ENCODE measurements at places on chromosomes 1 and 21.

GRCh38 chr1:113109908-113110554 lies 37.0 kb downstream of the LRIG2 start:
- no peak for DNase-seq

DNA sequence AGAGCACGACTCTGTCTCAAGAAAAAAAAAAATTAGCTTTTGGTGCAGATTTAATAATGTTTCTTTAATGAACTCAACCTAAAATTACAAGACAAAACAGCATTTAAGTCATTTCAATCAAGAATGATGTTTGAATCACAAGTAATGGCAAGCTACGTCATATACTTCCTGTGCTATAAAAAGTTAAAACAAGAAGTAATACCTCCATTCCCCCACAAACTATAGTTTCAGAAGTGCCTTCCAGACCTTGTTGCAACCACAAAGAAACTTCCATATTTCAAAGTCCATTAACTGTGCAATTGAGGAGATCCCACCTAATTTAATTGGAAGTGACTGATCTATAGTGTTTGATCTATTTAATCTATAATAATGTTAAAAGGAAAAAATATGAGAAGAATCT lies 15.1 kb downstream of the NRDC start:
- no peak for DNase-seq

DNA sequence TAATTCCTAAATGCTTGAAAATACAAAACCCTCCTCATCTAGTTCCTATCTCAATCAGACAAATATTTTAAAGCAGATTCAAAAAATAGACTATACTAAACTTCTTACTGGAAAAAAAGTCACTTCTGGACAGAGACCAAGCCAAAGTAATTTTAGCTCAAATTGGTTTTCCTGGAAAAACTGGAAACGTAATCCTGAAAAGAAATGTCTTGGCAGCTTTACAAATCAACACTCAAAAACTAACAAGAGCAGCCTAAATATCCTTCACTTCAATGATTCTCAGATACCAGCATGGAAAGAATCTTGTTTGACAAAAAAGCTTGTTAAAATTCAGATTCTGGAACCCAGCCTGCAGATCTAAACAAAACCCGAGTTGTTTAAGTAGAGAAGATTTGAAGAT lies 9.1 kb upstream of the GPR88 start:
- DNase-seq = no peak

- DNase-seq = no peak
Measured at GRCh38 chr1:54377040-54377691, 29.0 kb downstream of the SSBP3 start.

GRCh38 chr1:232221802-232222499 lies 408.0 kb downstream of the SIPA1L2 start:
- no peak for DNase-seq

DNA sequence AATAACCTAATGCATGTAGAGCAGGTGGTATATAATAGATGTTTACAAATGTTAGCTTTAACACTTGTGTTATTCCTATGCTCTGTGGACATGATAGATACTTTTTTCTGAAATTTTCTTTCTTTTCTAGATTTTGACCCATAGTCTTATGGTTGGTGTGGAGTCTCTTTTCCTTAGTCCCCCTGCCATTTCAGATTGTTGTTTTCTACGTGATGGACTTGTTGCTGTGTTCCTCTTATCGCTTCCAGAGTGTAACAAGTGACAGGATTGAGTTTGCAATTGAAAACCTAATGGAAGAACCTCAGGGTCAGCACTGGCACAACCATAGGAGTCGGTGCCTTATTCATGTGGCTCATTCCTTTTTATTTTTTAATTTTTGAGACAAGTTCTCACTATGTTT lies 136.4 kb downstream of the HHAT start:
- no peak for DNase-seq

- no peak for DNase-seq
Measured at GRCh38 chr1:21869620-21870121, 57.6 kb downstream of the LDLRAD2 start.

DNA sequence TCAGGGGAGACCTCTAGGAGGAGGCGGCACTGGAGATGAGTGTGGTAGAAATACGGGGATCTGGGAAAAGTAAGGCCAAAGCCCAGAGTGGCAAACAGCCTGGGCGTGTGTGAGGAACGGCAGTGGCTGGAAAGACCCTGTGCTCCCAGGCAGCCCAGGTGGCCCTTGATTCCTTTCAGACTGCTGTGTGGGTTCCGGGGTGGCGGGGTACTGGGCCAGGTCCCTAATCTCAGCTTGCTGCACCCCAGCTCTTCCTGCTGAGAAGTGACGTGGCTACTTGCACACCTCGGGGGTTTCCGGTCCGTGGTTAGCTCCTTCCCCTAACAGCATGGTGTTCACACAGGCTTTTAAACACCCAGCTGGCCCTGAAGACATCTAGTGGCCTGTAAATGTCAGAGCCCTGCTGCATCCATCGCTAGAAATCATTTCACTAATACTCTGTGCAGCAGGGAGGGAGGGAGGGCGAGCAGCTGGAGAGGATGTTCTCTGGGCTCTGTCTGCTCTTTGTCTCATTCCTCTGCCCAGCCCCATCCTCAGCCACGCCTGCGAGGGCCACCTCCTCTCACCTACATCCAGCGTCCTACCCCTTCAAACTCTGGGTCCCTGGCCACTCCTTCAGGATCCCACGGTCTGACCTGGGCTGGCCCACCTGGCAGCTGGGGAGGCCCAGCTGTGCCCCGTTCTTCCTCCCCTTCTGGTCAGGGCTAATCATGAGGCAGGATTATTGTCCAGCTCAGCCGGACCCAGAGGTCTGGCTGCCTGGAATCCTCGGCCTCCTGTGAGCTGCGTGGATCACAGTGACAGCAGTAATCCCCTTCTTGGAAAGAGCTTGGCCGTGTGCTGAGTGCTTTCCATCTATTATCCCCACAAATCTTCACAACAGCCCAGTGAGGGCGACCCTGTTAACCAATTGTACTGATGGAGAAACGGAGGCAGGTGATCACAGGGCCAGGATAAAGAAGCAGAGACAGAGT lies 7.2 kb downstream of the ZDHHC18 start:
- peak; percentile 62 for DNase-seq

- DNase-seq = no peak
Measured at GRCh38 chr1:10308001-10308400, 90.9 kb upstream of the PGD start.

GRCh38 chr1:188499690-188500089 lies 1670.9 kb downstream of the PLA2G4A start:
- no peak for DNase-seq

DNA sequence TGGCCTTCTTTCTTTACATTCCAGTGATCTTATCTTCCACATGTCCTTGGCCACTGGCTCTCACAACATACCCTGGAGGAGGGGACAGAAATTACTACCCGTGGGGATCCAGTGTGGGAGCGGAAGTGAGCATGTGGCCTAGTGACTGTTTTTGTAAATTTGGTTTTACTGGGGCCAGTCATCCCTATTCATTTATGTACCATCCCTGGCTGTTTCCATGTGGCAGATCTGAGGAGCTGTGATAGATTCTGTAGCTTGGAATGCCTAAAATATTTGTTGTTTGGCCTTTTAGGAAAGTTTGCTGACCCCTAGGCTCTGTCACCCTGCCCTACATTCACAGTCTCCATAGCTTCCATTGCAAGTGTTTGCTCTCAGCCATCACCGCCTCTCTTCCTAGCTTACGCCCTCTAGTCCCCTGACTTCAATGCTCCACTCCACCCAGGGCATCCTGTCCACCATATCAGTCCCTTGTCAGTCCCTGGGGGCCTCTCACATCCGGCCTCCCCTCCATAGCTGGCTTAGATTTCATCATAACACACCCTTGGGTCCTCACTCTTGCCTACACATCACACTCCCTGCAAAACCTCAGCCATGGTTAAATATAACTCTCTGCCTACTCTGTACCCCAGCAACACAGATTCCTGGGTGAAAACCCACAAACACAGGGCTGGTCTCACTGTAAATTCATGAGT lies 25.8 kb downstream of the DHCR24 start:
- no peak for DNase-seq

DNA sequence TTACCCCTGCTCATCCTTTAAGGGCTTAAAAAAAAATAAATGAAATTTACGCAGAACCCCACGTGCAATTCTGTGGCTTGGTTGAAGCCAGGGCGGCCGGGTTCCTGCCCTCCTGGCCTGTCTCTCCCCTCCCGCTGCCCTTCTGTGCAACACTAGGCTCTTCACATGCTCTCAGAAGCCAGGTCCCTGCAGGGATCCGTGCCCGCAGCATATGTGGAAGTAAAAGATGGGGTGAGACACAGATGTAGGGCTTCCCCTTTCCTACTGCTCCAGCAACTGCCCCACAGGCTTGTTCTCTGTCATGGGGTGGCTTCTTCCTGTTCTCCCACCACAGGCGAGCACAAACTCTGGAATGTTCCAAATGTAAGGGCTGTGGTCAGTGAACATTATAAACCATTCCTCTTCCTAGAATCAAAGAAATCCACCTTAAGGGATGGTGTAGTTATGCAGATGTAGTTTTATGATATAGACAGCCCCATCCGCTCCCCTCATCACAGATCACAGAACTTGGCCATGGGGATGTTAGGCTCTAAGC lies 535.4 kb downstream of the KIF26B start:
- DNase-seq = no peak

DNA sequence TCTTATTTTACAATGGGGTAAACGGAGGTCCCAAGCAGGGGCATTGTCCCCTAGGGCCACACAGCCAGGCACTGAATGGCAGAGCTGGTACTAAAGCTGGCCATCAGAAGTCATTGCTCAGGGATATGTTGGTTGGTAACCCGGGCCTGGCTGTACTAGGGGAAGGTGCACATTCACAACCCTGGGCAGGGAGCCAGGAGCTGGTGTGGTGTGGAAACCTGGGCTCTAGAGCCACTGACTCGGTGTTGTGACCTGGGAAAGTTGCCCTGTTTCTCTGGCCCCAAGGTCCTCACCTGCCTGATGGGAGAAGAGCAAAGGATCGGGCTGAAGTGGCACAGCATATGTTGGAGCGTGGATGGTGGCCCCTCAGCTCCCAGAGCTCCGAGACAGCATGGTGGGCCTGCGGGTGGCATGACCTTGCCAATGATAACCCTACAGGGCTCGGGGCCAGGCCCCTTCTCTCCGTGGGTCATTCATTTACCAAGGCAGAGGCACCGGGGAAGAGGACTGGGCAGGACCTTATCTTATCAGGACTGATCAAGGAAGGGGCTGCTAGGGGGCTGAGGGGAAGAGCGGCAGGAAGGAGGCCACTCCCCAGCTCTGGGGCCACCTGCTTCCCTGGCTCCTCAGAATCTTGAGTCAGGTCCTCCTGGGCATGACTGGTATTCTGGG lies 274.1 kb downstream of the TRABD2B start:
- DNase-seq = no peak

- no peak for DNase-seq
Measured at GRCh38 chr1:6475381-6476133, 9.6 kb upstream of the TNFRSF25 start.

DNA sequence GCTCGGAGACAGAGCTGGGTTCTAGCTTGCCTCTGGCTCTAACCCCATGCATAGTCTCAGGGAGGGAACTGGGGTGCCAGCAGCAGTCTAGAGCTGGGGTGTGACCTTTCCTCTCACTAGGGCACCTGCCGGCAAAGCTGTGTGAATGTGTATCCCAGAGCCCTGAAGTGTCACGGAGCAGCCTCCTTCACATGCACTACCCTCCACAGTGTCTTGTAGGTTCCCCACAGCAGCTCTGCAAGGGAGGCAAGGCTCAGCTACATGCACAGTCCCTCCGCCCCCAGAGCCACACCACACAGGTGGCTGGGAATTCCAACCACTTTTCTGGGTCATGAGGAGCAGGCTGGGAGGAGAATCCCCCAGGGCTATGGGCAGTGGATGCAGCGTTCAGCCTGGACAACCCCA lies 7.7 kb upstream of the HPCA start:
- DNase-seq = no peak

- no peak for DNase-seq
Measured at GRCh38 chr1:221907166-221907932, 165.5 kb upstream of the DUSP10 start.

DNA sequence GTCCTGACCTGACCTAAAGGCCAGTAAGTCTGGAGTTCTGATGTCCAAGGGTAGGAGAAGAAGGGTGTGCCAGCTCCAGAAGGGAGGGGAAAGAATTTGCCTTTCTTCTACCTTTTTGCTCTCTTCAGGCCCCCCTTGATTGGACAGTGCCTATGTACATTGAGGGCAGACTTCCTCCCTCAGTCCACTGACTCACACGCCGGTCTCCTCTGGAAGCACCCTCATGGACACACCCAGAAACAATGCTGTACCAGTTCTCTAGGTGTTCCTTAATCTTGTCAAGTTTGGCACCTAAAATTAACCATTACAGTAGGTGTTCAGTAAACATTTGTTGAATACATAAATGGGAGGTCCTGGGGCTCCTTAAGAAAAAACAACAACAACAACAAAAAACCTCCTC lies 51.0 kb upstream of the POU2F1 start:
- no peak for DNase-seq

- no peak for DNase-seq
Measured at GRCh38 chr1:195934817-195935553, 673.3 kb downstream of the KCNT2 start.

- peak; percentile 52 for DNase-seq
Measured at GRCh38 chr1:110674337-110675059, at the start of gene KCNA3. Gene KCNA3, minus strand, starts transcription at chr1:110674940. Its CDS starts 131 bp downstream, at chr1:110674809.

DNA sequence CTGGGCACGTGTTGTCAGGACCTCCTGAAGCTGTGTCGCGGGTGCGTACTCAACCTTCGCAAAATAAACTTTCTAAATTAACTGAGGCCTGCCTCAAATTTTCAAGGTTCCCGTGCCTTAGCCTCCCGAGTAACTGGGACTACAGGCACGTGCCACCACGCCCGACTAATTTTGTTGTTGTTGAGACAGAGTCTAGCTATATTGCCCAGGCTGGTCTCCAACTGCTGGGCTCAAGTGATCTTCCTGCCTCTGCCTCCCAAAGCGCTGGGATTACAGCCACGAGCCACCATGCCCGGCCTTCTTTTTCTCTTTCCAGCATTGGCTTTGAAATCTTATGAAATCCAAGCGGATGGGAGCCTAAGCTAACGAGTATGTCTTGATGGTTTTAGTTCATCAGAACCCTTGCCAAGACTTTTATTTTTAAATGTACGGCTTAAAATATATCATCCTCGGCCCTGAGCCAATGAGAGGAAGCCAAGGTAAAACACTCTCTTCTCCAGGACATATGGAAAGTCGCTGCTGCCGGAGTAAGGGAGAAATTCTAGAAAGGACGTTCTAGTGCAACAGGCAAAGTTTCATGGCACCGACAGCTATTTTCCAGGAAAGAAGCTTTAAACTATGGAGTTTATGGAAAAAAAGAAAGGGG lies 12.7 kb upstream of the ERVH48-1 start:
- DNase-seq = no peak

- no peak for DNase-seq
Measured at GRCh38 chr1:243364866-243365265, 109.0 kb downstream of the SDCCAG8 start.

GRCh38 chr1:234902774-234903547 lies 225.7 kb downstream of the TOMM20 start:
- DNase-seq = no peak

- DNase-seq = no peak
Measured at GRCh38 chr1:113369040-113369439, 21.3 kb upstream of the MAGI3 start.

DNA sequence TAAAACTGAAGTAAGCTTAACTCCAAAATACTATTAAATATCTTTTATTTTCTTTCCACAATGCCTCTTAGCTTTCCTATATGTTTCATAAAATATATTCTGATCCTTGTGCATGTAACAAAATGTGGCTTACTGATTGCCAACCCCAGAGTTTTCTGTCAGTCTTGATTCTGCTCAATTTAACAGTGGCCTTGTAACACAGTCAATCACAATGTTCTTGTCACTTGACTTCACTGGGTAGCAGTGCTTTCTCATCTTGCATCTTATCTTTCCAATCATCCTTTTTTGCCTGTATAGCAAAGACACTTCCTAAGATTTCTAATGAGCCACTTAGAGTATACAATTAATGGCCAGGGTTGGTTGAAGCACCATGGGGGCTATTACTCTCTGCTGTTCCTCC lies 19.9 kb upstream of the BRINP3 start:
- DNase-seq = no peak

- DNase-seq = no peak
Measured at GRCh38 chr1:208933984-208934525, 649.5 kb upstream of the CAMK1G start.

Data from stimulated activated CD8-positive, alpha-beta memory T cell treated with anti-CD3 and anti-CD28 coated beads, Interleukin-7, amount 100 ng/mL, for 48 hours (primary cell).